GM12878 (cell line): ENCODE measurements at places on chromosomes 12 and 14. TPM values are rescaled to one million over a fixed set of nuclear protein-coding genes. Genes with fewer than 3 reads are reported as not detected.

RBM23 gene
- 61.4 and 66.1 TPM in 2 replicates for total RNA-seq

CAPZA3 gene
- not detected in 2 replicates for total RNA-seq

ANO2 gene
- total RNA-seq: not detected in 2 replicates

UBR7 gene
- 33.1 and 36.6 TPM in 2 replicates for total RNA-seq

TESPA1 gene
- total RNA-seq: 34.4 and 37.5 TPM in 2 replicates
